Vagina (tissue), 2 donors: ENCODE measurements at places on chromosomes 16 and 17.

- no peak for DNase-seq
These were observed 32.0 kb downstream of the TBX4 start for GRCh38 chr17:61484174-61484573.

- no peak for DNase-seq
These were observed 51.8 kb downstream of the LMF1 start for GRCh38 chr16:918741-919657.

GRCh38 chr16:760065-760464 lies 469 bp upstream of the MSLN start:
- DNase-seq = no peak

DNA sequence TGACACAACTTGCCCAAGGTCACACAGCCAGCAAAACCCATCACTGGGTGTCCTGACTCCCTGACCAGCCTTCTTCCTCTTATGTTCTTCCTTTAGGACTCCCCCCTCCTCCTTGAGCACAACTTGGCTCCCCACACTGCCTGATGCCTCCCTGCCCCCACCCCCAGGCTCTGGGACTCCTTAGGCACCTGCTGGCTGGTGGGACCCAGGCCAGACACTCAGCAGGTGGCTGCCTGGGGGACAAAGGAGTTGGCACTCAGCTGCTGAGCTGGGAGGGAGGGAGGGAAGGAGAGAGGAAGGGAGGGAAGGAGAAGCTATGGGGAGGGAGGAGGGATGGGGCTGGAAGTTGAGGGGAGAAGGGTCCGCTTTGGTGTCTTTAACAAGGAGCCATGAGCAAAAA lies 8.0 kb downstream of the SEZ6 start:
- no peak for DNase-seq

DNA sequence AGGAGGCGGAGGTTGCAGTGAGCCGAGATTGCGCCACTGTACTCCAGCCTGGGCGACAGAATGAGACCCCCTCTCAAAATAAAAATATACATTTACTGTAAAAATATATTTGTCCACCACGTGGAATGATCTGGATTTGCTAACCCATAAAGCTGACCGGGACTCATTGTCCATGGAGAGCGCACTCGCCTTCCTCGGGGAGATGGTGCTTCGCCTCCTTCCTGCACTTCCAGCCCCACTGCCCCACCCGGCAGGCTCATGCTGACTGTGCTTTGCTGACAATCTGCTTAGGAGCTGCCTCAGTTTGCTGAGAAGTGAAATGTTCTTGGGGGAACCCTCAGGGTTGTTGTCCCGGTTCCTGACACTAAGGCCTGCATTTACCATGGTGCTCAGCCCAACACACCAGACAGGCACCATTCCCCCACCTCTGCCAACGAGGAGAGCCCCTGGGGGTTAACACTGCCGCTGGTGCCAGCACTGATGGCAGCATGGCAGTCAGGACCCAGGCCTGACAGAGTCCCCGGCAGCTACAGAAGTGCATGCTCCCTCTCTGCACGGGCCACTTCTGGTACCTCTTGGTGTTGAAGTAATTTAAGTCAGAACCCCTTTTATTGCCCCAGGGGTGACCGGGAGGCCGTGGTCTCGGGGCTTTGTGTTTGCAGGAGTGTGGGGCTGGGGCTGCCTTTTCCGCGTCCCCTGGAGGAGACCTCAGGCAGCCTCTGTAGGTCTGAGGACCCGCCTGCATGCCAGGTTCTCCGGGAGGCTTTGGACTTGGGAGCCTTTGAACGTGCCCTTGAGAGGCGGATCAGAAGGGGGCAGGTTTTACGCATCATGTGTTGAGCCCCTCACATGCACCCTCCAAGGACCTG lies 2.5 kb downstream of the NUBP2 start:
- no peak for DNase-seq

GRCh38 chr16:55133654-55134053 lies 190.3 kb upstream of the IRX6 start:
- DNase-seq = no peak

DNA sequence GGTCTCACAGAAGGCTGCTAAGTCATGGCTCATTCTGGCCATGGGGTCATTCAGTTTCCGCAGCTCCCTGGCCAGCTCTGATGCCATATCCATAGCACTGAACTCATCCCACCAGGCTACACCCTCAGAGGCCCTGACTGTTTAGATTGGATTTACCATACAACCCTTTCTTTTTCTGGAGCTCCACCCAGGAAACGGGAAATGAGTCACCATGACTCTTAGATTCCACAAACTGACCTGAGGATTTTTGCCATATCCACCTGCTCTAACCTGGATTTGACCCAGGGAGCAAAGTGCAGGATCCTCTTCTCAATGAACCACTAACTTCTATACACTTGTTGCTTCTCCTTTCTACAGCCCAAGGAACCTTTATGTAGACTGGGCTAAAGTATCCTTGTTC lies 20.3 kb upstream of the CALB2 start:
- DNase-seq = peak; percentile 22

DNA sequence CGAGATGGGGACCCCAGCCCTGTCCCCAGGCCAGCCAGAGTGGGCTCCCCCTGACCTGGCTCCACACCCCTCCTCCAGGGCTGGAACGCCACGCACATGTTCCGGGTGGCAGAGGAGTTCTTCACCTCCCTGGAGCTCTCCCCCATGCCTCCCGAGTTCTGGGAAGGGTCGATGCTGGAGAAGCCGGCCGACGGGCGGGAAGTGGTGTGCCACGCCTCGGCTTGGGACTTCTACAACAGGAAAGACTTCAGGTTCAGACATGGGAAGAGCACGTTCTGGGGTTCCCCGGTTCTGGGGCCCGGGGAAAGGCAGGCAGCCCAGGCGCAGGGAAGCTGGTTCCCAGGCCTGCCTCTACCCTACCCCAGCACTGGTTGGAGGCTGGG lies 4.6 kb downstream of the ACE start:
- DNase-seq = no peak

DNA sequence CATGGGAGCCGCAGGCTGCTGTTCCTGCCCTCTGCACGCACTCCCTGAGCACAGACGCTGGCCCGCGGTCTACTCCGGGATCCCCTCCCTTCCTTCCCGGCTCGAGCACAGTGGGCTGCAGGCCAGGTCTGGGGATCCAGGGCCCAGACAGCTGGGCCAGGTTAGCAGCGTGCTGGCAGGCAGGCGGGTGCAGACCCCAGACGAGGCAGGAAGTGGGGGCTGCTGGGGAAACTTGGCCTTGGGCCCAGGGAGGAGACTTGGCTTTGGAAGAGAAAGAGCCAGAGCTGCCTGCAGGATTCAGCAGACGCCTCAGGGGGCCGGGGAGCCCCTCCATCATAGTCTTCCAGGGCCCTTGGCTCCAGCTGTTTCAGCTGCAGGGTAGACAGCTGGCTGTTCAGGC lies 30.2 kb upstream of the ABCC3 start:
- no peak for DNase-seq

GRCh38 chr17:27519550-27519949 lies 63.3 kb downstream of the KSR1 start:
- no peak for DNase-seq

- DNase-seq = no peak
These were observed 78.4 kb upstream of the GSE1 start for GRCh38 chr16:85534536-85535351.

GRCh38 chr17:45147581-45148182 lies 593 bp upstream of the HEXIM1 start:
- DNase-seq = no peak

DNA sequence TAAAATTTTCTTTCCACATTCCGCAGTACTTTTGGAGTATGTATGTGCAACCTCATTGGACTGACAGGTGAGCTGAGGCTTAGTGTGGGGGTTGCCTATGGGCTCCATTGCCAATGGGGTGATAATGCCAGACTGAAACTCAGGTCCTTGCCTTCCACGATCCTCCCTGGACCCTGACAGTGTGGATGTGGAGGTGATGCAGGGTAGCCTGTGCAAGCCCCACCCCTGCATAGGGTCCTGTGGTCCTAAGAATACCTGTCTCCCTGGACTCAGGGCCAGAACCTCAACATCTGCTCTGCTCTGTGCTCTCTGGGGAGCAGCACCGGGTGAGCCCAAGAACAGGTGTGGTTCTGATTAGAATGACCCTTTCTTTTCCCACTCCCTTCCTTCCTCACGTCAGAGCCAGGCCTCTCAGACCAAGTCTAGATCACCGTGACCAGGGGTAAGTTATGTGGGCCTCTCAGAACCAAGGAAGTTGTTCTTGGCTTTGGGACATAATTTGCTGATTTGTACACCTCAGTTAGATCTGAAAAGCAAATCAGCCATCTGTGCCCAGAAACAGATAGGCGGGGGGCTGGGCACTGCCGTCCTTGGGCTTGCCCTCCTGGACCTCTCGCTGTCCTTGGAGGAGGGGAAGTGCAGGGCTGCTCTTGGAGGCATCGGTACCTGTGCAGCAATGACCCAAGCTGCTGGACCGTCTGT lies 8.4 kb upstream of the TNS4 start:
- no peak for DNase-seq

- no peak for DNase-seq
These were observed 6.8 kb downstream of the CBX4 start for GRCh38 chr17:79832218-79833109.

DNA sequence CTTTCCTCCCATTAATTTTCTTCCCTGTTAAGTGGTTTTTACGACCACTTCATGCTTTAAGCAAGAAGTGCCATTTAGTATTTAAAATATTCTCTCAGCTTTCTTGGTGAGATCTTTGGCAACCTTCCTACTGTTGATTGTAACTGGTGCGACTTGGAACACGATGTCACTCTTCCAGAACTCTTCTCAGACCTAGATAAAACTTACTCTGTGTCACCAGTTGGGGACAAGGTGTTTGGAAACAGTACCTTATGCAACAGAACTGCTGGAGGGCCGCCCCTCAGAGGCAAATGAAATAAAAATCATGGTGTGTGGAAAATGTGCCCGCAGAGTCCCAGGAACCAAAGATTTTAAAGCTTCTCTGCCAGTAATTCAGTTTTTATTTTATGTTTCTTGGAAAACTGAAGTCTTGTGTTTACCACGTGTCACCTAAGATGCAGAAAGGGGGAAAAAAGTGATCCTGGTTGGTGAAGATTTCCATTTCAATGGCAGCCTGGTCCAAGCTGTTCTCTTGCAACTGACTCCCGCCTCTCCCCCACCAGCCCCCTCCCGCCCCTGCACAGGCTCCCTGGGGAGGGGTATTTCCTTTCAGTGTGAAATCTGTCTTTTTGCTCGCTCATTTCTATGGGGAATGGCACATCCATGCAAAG lies 7.2 kb upstream of the HSD11B2 start:
- no peak for DNase-seq

- DNase-seq = no peak
These were observed 40.3 kb upstream of the TNRC6A start for GRCh38 chr16:24689128-24689527.

DNA sequence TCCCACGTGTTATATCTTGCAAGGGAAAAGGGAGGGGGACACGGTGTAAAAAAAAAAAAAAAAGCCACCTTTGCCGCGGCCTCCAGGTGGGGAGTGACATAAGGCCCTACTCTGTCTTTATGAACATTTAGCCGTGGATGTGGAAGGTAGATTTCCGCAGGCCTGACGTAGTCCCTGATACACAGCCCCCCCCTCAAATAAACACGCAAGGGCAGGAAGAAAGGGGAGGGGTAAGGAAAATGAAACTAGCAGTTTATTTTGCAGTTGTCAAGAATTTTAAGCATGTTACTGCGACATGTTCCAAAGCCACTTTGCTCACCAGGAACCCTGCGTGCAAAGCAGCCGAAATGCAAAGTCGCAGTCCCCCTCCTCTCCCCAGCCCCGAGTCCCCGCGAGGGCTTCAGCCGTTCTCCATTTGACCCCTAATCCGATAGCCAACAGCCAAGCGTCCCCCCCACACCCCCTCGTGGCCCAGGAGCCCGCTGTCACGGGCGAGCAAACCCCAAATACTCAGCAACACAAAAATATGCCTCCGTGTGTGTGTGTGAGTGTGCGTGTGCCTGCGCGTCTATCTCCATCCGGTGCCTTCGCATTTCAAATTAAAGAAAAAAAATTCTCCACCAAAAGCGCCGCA lies 1.2 kb downstream of the CBX4 start:
- no peak for DNase-seq
